ENCODE measurements at places on chromosomes 7 and 10.

DNA sequence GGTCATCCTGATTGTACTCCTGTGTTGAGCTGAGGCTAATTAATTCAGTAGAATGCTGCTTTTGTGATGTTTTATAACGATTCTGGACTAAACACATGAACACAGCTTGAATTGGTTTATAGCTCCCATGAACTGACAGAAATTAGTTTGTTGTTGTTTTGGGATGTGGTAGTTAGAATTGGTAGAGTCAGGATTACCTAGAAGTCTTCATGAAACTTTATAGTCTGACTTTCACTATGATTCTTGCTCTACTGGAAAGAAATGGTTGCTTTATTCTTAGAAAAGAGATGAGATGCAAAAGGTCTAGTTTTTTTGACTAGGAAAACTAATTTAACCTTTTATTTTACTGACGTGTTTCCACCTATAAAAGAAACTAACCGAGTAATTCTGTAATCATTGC, 23.4 kb upstream of the TRUB1 start:
- no peak for DNase-seq

- DNase-seq = no peak
Measured at GRCh38 chr7:95577137-95577536, 19.2 kb downstream of the PDK4 start.

DNA sequence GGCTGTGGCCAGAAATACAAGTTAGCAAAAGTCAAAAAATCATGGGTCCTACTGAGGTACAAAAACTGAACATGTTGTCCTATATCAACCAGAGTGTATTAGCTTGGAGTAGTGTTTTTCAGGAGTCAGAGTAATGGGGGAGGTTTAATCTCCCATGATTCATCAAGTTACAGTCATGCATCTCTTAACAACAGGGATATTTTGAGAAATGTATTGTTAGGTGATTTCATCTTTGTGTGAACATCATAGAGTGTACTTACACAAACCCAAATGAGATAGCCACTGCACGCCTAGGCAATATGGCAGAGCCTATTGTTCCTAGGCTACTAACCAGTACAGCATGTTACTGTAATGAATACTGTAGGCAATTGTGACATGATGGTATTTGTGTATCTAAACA, 14.9 kb upstream of the TES start:
- DNase-seq = no peak

DNA sequence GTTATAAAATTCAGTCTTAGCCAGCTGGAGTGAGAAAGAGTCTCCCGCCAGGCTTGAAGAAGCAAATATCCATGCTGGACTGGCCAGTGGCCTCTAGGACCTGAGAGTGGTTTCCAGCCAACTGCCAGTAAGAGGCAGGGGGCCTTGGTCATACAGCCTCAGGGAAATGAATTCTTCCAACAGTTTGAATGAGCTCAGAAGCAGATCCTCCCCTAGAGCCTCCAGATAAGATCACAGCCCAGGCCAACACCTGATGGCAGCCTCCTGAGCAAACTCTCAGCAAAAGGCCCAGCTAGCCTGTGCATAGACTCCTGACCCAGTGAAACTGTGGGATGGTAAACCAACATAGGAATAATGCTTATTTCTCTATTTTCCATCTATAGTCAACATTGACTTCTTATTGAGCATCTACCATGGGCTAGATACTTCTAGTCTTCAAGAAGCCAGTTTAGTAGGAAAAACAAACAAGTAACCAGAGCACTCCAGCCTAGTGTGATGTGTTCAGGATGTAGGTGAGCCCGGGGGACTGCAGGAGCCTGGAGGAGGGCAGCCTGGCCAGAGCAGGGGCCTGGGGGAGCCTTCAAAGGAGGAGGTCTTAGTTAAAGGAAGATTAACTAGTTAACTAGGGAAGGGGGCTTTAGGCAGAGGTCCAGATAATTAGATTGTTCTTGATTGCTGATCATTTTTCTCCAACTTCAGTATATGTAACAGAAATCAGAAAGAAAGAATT, 115.4 kb upstream of the ADO start:
- no peak for DNase-seq

GRCh38 chr7:47657126-47657525, 75.2 kb upstream of the TNS3 start:
- DNase-seq = no peak

DNA sequence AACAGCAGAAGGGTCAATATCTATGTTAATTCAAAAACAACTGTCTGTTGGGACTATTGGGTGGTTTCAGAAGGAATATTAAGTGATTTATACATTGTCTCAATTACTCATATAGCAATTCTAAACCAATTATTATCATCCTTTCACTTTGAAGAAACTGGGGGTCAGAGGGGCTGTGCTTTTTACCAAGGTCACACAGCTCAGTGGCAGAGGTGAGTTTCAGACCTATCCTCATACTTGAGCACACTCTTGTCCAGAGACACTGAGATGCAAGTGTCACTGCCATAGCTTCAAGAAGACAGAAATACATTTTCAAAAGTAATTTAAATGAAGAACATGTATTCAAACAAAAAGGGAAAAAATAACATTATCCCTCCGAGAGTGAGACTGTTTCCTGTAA, 195.3 kb downstream of the ARL4A start:
- no peak for DNase-seq

DNA sequence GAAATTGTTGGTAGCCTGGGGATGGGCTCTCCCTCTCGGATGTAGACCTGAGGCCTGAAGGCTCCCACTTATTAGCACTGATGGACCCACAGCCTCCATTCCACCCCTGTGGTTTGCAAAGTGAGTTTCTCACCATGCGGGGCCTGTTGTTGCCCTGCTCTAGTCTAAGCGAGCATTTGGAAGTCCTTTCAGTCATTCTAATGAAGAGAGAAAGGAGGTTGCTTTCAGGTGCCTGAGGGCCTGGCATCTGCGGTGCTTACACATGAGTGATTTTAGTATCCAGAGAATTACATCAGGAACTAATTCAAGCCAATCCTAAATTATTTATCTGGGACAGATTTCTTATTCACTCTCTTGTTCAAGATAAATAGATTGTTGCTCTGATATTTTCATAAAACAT, 61.6 kb downstream of the NAMPT start:
- no peak for DNase-seq

DNA sequence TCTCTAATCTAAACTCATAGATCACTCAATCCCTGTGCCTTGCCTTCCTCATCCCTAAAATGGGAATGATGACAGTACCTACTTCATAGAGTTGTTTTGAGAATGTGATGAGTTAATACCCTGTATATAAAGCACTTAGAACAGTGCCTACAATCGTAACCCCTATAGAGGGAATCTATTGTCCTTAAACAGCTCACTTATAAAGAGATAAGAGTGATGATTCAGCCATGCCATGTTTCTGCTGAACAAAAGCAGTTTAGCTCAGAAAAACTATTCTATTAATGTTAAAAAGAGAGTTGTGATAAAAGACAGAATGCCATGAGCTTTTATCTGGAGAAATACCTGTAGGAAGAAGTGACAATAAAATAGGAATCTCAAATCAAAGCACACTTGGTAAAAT, 63.6 kb downstream of the CUBN start:
- no peak for DNase-seq

- no peak for DNase-seq
Measured at GRCh38 chr7:7521259-7521658, 14.4 kb downstream of the COL28A1 start.

DNA sequence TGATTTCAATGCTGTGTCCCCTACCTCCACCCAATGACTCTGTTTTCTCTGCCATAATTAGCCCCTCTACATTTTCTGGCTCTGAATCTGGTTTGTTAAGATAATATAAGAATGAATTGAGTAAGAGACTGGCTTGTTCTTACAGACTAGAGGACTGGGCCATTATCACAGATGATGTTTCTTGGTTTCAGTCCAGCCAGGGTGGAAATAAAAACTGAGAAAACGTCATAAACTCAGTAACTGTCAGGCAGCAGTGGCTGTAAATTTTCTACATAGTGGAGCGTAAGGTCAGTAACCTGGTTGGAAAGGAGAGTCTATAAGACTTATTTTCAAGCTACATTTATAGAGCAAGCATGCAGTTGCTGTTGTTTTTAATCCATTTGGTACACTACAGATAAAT, 485.4 kb downstream of the HTR7 start:
- DNase-seq = no peak

Measured in Jurkat, Clone E6-1 (cell line).